CD4-positive, alpha-beta T cell treated with Interleukin-2 at 100 ng/mL for 4 hours (primary cell): ENCODE measurements at places on chromosomes 6 and 20.

DNA sequence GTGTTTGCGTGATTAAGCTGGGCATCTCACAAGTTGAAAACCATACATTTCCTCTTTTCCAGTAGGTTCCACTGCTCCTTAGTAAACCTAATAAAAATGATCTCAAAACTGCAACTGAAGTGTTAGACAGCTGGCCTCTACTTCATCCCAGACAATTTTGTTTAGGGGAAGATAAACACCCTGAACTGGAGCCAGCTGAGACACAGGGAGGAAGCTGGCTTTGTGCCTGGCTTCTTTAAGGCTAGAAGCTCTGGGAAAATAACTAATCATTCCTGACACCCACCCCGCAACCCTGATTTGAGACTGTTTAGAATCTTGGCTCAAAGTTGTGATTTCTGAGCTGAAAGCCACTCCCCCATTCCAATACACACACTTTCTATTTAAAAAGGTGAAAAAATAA is 11.6 kb downstream of the PTPRT start:
- no peak for DNase-seq

GRCh38 chr6:88890394-88890793 is 73.0 kb downstream of the RNGTT start:
- no peak for DNase-seq

DNA sequence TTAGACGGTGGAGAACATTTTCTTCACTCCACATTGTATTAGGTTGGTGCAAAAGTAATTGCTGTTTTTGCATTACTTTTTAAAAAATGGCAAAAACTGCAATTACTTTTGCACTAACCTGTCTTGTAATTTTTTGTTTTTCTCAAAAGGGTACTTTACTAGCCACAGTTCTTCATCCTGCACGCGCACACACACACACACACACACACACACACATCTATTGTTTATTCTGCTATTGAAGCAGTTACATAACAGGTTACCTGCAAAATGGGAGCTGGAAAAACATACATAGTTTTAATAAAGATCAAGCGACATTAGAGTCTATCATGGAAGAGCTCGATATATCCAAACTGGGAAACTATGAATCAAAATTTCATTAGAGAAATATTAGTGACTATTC is 235.2 kb downstream of the SIM1 start:
- DNase-seq, result no peak

DNA sequence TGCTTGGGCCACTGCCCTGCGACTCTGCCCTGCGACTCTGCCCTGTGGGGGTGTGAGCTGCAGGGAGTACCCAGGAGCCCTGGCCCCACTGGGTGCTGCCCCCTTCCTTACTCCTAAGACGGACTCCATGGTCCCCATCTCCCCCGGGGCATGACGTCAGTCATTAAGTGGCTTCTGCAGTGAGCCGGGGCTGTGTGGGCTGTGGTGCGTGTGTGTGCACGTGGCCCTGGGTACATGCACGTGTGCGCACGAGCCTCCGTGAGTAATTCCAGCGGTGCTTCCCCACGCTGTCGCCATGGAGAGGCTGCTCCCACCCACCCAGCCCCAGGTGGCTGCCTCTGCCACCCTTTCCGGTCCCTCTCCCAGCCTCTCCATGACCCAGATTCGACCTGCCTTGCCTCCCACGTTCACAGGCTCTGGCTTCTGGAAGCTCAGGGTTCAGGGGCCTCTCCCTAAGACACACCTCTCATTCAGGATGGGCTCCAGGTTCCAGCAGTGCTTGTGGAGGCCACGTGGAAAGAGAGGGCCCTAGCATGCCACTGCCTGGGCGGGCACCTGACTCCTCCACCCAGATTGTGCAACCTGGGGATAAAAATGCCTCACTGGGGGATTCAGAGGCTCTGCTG is 88.3 kb downstream of the DLGAP4 start:
- DNase-seq, result no peak

DNA sequence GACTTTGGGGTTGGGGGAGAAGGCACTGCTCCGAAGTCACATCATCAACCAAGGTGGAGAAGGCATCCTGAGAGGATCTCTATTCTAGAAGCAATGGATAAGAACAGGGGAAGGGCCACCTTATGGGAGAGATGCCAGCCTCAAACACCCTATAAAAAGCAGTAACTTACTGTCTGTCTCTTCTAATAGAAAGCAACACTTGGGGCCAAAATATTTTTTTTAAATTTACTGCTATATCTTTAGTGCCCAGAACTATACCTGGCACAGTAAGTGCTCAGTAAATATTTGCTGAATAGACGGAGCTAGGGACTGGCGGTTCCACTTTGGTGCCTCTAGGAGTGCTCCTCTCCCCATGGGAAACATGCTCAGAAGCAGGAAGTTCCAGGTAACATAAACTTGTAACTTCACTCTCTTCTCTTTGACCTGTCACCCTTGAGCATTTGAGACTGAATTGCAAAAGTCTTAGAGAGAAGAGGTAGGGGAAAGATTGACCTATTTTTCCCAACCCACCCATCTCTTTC is 807 bp upstream of the OTOR start:
- no peak for DNase-seq

- DNase-seq, result no peak
These were observed 80.9 kb upstream of the TAB2 start for GRCh38 chr6:149236589-149236988.

DNA sequence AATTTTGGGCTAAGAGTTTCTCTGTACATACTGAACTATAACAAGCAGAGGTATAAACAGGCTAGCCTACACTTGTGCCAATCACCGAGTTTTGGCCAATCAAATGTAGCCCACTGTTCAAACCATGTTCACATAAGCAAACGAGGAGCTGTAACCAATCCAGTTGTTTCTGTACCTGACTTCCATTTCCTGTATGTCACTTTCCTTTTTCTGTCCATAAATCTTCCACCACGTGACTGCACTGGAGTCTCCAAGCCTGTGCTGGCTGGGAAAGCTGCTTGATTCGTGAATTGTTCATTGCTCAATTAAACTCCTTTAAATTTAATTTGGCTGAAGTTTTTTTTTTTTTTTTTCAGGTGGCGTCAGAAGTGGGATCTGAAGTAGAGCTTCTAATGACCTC is 332.9 kb downstream of the RNF144B start:
- no peak for DNase-seq
